Activated CD8-positive, alpha-beta T cell treated with anti-CD3 and anti-CD28 coated beads for 36 hours (primary cell): ENCODE measurements at places on chromosomes 5 and 9. TPM values are rescaled to one million over a fixed set of nuclear protein-coding genes. Genes with fewer than 3 reads are reported as not detected.

Gene SLC4A9
- not detected for total RNA-seq

Gene CKMT2
- not detected for total RNA-seq

Gene MZB1
- total RNA-seq, result 14.5 TPM

Gene PCDHB15
- not detected for total RNA-seq

Gene SLCO6A1
- total RNA-seq, result not detected

Gene CACNA1B
- total RNA-seq, result not detected
